ENCODE measurements at places on chromosomes 6 and 20. TPM values are rescaled to one million over a fixed set of nuclear protein-coding genes. Genes with fewer than 3 reads are reported as not detected.

The ANGPT4 gene
- 0.10 TPM for total RNA-seq

DNA sequence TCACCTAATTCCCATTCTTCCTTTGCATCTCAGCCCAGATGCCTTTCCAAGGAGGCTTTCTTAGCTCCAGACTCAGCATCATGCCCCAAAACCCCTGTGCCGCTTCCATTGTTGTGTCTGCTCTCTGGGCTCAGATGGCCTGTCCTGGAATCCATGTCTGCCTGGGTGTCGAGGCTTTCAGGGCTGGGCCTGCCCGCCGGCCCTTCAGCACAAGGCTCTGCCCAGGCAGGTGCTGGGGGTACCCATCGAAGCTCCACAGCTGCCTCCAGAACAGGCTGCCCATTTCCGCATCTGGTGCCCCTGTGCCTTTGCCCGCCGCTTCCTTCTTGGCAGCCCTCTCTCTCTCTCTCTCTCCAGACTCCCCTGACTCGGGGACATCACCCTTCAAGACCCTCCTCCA lies 1.2 kb downstream of the CPXM1 start:
- no peak for DNase-seq

DNA sequence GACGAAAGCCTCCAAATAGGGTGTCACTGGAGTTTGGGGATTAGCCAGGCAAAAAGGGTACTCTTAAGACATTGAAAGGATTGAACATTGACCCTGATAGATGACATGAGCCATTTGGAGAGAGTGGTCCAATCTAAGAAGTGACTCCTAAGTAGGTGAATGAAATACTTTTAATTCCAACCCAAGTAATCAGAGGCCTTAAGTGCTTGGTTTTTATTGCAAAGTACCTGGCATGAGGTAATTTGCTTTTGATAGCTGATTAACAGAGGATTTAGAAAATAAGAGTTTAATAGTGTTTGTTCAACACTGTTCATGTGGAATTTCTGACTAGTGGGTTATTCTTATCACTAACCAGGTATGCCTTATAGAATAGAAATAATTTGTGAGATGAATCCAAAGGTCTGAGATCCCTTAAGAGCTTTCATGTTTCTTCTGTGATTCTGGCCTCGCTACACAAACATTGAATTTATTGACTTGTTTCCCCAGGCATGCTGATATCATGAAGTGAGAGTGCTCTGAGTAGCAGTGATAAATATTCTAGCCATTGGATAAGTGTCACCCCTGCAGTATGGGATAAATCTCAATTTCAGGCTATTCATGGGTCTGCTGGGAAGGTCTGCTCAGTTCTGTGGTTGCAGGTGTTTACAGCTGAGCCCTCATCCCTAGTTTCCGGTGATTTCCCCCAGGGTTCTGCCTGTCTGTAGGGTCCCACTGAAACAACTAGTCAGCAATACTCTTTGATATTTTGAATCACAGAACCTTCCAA lies 6.5 kb downstream of the NCOA7 start:
- no peak for DNase-seq

GRCh38 chr6:83114164-83114563 lies 46.7 kb downstream of the DOP1A start:
- DNase-seq, result no peak

The SLX4IP gene
- 6.8 TPM for total RNA-seq

The STX11 gene
- total RNA-seq, result 5.9 TPM

- DNase-seq, result no peak
Measured at GRCh38 chr6:70531133-70531532, 35.6 kb upstream of the SDHAF4 start.

DNA sequence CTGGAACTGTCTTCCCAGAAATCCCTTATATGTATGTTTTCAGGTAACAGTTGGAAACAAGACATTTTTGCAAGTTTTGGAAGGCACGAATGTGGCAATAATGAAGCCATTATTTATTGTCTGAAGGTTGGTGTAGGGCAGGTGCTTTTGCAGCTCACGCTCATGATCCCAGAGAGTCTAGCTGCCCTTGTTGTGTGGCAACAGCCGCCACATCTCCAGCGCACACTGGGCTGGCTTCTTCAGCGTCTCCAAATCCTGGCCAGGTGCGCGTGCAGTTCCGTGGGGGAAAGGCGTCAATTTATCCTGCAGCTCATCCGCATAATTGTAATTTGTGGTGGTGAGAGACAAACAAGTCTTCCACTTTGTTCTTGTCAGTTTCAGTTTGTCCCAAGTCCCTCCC lies 71.2 kb downstream of the TRDN start:
- DNase-seq, result no peak

- DNase-seq, result no peak
Measured at GRCh38 chr20:1469306-1469905, 2.8 kb upstream of the NSFL1C start.

- DNase-seq, result no peak
Measured at GRCh38 chr6:105226598-105227294, 46.9 kb upstream of the POPDC3 start.

- no peak for DNase-seq
Measured at GRCh38 chr6:84685983-84686584, 78.3 kb downstream of the TBX18 start.

- no peak for DNase-seq
Measured at GRCh38 chr20:46356195-46357029, 48.1 kb upstream of the CDH22 start.

The MCHR2 gene
- total RNA-seq, result not detected

GRCh38 chr20:46814366-46815232 lies 80.0 kb upstream of the EYA2 start:
- DNase-seq, result no peak

DNA sequence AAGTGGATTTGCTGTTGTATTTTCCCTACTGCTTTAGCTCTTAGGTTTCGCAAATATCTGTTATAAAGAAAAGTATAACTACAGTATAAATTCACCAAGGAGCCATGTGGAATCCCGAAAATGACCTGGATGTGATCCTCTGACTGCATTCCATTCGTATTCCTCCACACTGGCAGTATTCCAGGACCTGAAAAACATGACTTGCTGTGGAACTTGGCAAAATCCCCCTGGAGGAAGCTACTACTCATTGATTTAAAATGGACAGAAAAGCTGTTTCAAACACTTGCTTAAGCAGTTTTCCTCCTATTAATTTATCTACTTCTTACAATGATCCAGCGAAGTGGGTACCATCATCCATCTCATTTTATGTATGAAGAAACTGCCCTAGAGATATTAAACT lies 13.3 kb upstream of the ENPP5 start:
- peak; percentile 26 for DNase-seq

The FAM162B gene
- 5.1 TPM for total RNA-seq

DNA sequence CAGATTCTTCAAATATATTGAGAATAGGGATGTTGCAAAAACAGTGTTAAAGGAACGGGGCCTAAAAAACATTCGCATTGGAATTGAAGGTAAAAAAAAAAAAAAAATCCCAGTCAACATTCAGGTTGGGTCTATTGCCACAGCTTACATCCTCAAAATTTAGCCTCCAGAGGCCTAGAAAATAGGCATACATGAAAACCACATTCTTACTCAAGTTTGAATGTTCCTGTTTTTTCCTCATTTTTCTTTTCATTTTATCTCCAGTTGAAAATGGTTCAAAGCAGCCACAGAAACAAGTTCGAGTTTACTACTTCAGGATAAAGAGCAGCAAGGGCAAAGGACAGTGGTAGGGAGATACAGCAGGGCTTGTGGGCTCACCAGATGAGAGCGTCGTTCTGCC lies 41.9 kb downstream of the KCTD20 start:
- DNase-seq, result no peak

DNA sequence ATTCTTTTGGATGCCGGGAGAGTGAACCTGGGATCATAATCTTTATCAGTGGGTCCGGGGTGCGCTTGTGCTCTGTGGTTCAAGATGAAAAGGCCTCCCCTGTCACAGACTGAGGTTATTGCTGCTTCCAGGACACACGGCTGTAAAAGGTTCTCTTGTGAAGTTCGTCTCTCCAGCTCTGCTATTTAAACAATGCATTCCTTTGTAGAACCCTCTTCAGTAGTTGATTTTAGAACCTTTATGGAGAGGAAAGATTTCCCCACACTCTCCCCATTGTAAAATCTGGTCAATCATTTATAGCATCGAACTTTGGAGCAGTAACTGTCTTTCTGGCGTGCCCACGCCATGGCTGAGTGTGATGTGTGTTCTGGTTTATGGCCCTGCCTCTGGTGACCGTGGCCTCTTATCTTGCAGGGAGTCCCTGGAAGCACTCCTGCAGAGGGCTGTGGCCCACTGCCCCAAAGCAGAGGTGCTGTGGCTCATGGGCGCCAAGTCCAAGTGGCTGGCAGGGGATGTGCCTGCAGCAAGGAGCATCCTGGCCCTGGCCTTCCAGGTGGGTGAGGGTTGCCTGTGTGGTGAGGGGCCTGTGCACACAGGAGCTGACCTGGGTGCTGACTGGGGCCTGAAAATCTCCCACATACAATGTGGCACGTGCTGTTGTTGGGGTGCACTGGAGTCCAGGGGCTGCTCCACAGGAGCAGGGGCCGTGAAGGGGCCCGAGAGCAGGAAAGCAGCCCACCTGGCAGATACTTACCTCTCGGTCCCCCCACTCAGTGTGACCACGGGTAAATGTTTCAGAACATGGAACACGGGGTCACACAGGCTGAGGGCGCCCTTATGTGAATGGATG lies 11.6 kb upstream of the C20orf204 start:
- no peak for DNase-seq

DNA sequence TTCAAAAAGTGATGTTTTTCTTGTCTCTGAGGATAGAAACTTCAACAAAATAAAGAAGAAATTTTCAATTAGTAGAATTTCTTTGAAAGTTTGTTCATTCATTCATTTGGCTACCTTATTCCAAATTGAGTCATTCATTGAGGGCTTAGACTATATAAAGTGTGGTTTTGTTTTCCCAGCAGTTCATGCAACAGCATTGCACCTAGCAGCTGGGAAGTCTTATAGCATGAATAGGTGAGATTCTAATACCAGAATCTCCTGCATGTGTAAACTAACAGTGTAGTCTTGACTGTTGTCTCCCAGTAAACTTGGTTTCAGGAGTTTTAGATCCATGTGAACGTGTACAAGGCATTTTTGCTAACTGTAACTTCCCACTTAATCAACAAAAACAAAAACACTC lies 7.1 kb downstream of the ESR1 start:
- no peak for DNase-seq

DNA sequence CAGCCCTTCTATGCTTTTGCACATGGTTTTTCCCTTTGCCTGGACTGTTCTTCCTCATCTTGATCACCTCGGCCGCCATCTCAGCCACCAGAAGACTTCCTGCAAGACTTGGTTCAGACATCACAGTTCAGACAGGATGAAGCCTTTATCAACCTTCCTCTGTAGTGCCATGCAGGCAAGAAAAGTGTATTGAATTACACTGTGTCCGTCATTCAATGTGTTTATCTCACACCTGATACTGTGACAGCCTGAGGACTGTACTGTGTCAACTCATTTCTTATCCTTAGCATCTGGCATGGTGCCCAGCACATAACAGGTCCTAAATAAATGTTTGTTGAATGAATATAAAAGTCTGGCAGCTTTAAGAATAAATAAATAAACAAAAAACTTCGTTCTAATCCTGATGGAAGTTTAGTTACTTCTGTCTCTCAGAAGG lies 133.3 kb upstream of the MAN1A1 start:
- no peak for DNase-seq

GRCh38 chr20:20743511-20744169 lies 31.2 kb upstream of the RALGAPA2 start:
- peak; percentile 75 for DNase-seq

The CGAS gene
- 4.9 TPM for total RNA-seq

GRCh38 chr6:16007146-16007545 lies 121.7 kb upstream of the MYLIP start:
- no peak for DNase-seq

GRCh38 chr6:18261877-18262276 lies 2.5 kb downstream of the DEK start:
- no peak for DNase-seq

GRCh38 chr6:47697925-47698324 lies 455 bp upstream of the ADGRF4 start:
- DNase-seq, result no peak

The APMAP gene
- total RNA-seq, result 62.8 TPM

GRCh38 chr6:56953597-56954402 lies 1.1 kb upstream of the BEND6 start:
- DNase-seq, result no peak

GRCh38 chr6:20417819-20418218 lies 16.1 kb downstream of the E2F3 start:
- no peak for DNase-seq

DNA sequence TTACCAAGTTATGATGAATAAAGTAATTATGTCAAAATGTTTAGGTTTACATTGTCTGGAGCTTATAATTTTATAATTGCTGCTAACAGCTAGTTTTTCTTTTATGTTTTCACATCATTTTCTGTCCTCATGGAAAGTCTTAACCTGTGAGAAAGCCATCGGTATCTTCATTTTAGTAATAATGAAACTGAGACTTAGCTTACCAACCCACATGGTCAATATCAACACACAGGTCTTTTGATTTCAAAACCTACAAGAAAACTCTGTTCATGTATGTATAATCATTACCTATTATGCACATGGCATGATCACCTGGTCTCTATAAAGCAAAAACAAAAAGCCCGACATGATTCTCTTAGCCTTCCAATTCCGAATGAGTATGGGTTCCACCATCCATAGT lies 61.9 kb downstream of the KCNQ5 start:
- no peak for DNase-seq

DNA sequence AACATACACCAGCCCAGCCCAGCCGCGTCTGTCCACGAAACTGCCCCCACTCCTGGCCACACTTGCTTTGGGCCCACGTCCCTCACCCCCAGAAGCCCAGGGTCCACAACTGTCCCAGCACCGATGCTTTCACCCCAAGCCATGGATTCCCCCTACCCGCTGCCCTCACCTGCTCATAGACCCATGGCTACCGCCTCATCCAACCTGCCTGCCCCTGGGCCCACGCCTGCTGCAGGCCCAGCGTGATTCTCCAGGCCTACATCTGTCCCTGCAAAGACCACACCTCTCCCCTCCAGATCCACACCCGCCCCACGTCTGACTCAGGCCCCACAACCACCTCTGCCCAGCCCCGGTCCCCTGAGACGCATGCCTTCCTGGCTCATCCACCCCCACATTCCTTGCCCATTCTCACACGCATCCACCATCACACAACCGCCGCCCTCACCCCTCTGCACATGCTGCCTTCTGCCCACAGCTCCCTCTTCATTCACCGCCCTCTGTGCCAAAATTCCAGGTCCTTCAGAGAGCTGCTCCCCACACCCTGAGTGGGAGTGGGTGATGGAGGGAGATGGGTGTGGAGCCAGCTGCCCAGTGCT lies 86.7 kb downstream of the GRM4 start:
- DNase-seq, result no peak

GRCh38 chr6:147741389-147741788 lies 232.9 kb downstream of the SAMD5 start:
- peak; percentile 67 for DNase-seq
